Astrocyte (in vitro differentiated cells and primary cell): ENCODE measurements at places on chromosomes 5 and 9. TPM values are rescaled to one million over a fixed set of nuclear protein-coding genes. Genes with fewer than 3 reads are reported as not detected.
A peak's percentile ranks its signal among the peaks of the same experiment; 100 is the strongest.

DNA sequence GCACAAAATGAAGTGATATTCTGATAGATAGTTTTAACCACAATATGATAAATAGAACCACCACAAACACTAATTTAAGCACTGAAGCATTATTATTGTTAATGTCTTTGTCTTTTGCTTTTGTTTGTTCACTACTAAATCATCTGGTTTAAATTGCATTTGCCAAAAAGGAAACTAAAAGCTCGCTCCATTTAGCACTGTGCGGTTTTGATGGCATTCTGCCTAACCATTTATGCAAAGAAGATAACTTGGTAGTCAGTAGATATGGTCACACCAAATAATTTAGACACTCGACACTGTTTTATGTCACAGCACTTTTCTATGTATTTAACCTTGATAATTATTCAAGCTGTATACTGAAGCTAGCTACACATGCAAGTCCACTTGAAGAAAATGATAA, 849.8 kb upstream of the CDH6 start:
- no peak for DNase-seq

- DNase-seq = no peak
These were observed 265.4 kb downstream of the DTWD2 start for GRCh38 chr5:118723021-118723338.

- DNase-seq = peak; percentile 69
These were observed 154.0 kb downstream of the WDR70 start for GRCh38 chr5:37532976-37533740.

GRCh38 chr9:90810691-90811090, 9.1 kb downstream of the SYK start:
- no peak for DNase-seq

DNA sequence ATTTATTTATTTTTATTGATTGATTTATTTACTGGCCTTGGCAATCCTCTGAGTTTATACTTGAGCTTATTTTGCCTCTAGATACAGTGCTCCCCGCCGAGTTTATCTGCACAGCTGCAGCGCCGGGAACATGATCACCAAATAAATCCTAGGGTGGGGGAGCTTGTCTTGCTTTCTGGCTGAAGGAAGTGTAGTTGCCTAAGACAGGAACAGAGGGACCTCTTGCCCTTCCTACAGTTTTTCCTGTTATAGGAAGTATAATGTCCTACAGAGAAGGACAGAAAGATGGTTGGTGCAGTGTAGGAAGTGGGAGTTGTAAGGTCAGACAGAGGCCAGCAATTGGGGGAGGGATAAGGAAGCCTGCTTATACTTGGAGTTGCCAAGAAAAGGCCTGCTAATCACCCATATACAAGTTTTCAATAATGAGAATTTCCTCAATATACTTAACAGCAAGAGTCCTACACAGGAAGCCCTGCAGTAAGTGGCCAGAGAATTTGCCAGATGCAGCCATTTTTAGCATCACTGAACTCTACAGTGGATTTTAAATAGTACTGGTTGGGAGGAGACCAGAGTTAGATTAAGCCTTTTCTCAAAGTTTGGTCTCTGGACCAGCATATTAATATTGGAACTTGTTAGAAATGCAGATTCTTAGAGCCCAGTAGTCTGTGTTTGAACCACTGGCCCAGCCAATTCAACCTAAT, 7.7 kb downstream of the AOPEP start:
- no peak for DNase-seq

- DNase-seq = no peak
These were observed 61.2 kb downstream of the VAV2 start for GRCh38 chr9:133930682-133931485.

- DNase-seq = peak; percentile 82
These were observed 480.6 kb downstream of the NR2F1-AS1 start for GRCh38 chr5:93100428-93100827.

DNA sequence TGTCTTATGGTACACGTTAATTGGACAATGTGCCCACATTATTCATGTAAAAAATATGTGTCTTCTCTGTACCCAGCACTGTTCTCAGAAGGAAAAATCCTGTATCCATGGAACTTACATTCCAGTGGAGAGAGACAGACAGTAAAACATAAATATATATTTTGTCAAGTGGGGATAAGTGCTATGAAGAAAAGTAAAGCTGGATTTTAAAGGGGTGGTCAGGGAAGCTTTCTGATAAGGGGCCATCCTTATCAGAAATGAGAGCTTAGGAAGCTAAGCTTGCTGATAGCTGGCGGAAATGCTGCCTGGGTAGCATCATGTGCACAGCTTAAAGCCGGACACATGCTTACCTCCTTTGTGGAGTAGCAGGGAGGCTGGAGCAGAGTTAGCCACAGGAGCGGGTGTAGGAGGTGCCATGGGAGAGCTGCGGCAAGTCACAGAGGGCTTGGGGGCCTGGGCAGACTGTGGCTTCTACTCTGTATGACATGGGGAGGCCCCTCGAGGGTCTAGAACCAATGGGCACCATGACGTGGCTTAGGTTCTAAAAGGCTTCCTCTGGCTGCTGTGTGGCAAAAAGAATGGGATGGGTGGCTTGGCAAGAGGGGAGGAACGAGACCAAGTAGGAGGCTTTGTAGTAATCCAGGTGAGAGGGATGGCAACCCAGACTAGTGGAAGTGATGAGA, 141.7 kb downstream of the FGF1 start:
- DNase-seq = peak; percentile 21

DNA sequence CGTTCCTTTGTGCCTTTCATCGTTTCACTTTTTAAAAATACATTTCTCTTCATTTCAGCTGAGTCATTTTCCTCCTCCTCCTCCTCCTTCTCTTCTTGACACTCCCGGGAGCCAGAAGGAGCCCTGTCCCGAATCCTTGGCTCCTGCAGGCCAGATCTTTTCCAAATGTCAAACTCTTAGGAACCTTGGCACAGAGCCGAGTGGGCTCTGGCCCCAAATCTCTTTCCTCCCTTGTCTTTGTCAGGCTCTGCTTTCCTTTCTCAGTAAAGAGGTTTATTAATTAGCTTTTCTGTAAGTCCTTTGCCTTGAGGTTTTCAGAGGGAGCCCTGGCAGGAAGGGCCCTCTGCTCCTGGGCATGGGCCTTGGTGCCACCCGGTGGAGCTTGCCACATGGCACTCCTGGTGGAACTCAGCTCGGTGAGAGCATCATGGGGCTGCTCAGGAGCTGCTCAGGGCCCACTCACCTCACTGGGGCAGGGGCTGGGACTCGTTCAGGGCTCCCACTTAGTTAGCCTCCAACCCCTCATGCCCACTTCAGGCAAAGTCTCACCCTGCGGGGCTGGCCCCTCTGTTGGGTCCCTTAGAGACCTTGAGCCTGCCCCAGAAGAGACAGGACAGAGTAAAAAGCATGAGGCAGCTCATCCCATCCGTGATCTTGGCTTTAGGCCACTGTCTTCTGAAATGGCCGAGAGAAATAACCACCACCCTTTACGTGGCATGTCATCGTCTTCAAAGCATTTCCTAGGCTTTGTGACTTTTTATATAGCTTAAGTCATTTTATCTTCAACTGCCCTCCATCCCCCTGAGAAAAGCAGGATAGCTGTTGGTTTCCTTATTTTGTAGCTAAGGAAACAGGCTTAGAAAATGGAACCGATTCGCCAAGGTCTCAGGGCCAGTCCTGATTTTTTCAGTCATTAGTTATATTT, 17.1 kb downstream of the STC2 start:
- DNase-seq = no peak

GRCh38 chr5:149489605-149490037, 61.6 kb downstream of the CSNK1A1 start:
- peak; percentile 42 for DNase-seq

GRCh38 chr5:80697100-80697499, 42.3 kb upstream of the DHFR start:
- no peak for DNase-seq

DNA sequence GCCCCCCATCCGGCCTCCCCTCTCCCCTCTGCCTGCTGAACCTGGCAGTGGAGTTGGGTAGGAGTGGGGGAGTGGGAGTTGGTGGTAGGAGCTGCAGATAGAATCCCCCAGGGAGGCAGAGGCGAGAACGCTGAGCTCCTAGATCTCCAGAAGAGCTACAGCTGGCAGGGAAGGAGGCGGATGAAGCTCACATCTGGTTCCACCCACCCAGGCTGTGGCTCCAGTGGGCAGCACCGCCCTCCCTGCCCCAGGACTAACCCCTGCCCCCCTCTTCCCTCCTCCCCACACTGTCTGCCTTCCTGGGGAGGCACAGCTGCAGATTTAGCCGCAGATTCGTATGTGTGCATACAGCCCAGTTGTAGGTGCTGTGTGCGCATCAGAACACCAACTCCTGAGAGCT, 34.2 kb downstream of the C9orf50 start:
- no peak for DNase-seq

GRCh38 chr5:34709861-34710673, 53.9 kb downstream of the RAI14 start:
- DNase-seq = peak; percentile 99

- no peak for DNase-seq
These were observed 610.5 kb downstream of the IRX1 start for GRCh38 chr5:4206127-4206526.

- no peak for DNase-seq
These were observed 6.3 kb downstream of the QSOX2 start for GRCh38 chr9:136239135-136239982.

GRCh38 chr9:27564670-27565069, 8.6 kb downstream of the C9orf72 start:
- no peak for DNase-seq

DNA sequence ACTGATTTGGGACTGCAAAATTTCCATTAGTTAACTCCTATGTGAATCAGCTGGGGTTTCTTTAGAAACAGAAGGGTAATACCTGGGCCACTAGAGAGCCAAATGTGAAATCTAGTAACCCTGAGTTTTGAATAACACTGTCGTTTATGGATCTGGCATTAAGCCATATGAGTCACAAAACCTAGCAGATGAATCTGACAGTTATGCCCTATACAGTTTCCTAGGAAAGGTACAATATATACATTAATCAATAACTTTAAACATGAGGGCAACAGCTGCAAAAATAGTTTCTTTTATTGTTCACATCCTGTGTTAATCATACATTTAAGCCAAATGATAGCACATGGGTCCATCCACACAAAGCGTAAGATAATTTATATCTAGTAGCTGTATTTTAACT, 56.9 kb downstream of the PAM start:
- DNase-seq = peak; percentile 41

DNA sequence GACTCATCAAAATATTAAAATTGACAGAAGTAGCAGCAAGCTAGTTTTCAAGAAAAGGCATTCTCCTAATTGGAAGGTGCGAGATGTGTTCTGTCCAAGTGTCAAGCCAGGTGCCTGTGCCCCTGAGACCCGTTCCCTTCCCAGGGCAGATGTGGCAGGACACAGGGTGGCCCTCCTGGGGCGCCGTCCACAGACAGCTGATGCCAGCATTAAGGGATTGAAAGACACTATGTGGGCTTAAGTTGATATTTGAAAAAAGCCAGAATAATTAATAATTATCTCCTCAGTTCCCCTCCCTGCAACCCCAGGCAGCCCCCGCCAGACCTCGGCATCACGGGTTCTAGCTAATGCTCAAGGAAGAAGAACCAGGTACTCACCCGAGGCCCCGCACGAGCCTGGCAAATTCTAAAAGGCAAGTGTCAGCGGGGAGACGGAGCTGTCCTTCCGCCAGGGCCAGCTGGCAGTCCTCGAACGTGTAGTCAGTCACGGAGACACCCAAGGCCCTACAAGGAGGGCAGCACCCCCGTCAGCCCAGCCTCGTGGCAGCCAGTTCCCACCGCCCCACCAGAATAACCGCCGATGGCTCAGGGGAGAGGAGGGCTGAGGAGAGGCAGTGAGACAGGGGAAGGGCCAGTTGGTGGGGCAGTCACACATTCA, 29.1 kb upstream of the SLC6A3 start:
- DNase-seq = no peak

GRCh38 chr5:3997670-3998069, 402.0 kb downstream of the IRX1 start:
- no peak for DNase-seq

DNA sequence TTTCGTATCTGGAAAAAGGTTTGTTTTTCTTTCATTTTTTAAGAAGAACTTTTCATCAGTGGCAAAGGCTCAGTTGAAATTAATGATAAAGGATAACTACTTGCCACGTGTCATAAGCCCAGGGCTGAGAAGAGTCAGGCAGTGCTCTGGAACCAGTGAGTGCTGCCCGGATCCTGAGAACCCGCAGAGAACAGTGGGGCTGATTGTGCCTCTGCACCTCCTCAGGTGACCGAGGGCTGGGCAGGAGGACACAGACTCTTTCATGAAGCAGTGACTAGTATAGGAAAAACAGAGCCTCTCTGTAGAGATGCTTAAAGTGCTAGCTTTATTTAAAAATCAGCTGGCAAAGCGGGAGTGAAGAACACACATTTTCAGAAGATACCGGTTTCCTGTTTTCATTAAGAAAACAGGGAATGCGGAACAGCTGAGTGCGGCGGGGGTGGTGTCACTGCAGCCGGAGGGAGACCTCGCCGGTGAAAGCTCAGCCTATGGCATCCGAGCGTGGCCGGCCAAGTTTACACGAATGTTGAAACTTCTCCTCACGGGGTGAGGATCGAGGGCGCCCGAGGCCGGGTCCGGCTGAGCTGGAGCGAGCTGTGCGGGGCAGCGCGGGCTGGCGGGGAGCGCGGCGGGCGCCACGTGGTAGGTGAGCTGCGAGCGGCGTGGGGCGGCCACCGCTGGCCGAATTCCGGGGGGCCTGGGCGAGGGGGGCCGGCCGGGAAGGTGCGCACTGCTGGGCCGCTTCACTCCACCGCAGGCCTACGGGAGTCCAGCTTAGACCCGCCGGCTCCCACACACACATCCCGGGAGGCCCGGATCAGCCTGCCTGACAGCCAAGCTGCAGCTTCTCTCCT, 134.7 kb upstream of the DMRT1 start:
- DNase-seq = peak; percentile 62

GRCh38 chr5:163506095-163506457, 657 bp downstream of the MAT2B start:
- no peak for DNase-seq

GRCh38 chr5:21195145-21195544, 1207.1 kb upstream of the CDH18 start:
- DNase-seq = peak; percentile 14

- peak; percentile 69 for DNase-seq
These were observed 117.7 kb downstream of the ZNF462 start for GRCh38 chr9:106980551-106981101.

DNA sequence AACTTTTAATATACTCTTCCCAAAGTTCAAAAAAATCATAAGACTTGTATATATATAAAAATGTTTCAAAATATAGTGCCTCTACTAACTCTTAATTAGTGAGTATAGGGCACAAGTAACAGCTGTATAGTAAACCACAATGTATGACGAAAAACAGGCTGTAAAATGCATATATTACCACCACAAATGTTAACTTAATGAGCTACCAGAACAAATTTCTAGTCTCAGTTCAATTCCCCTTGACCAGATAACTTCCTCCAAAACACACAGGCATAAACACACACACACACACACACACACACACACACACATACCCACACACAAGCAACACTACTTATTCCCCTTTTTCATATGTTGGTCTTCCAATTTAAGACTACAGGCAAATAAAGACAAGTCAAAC, 78.8 kb downstream of the FBXL17 start:
- DNase-seq = no peak

The CDKN2A gene
- 71.6 and 81.4 TPM in 2 replicates for total RNA-seq

The DNAI1 gene
- 0.58 and 1.8 TPM in 2 replicates for total RNA-seq

The SHC3 gene
- 3.1 and 4.6 TPM in 2 replicates for total RNA-seq

The PKD2L2 gene
- not detected in 2 replicates for total RNA-seq

The PLCXD3 gene
- 0.55 and 1.6 TPM in 2 replicates for total RNA-seq

The IL3 gene
- total RNA-seq = not detected in 2 replicates

The IL9 gene
- not detected in 2 replicates for total RNA-seq

The ARHGEF39 gene
- total RNA-seq = 0.53 and 1.0 TPM in 2 replicates

The ABLIM3 gene
- total RNA-seq = 3.9 and 6.4 TPM in 2 replicates

The EDIL3 gene
- total RNA-seq = 226 and 284 TPM in 2 replicates

The CDC25C gene
- total RNA-seq = 1.6 and 1.7 TPM in 2 replicates

The FOXD4L5 gene
- 0.11 TPM in 1 of 2 replicates, not detected in the other for total RNA-seq

The GABRA1 gene
- total RNA-seq = 0.32 and 0.41 TPM in 2 replicates

The PDE6A gene
- 0.14 and 0.17 TPM in 2 replicates for total RNA-seq

The WDR36 gene
- 30.8 and 33.4 TPM in 2 replicates for total RNA-seq

The TSSK1B gene
- total RNA-seq = 0.20 and 0.41 TPM in 2 replicates
